Activated T-helper 1 cell treated with anti-CD3 and anti-CD28 coated beads, Interleukin-2, amount 50 U/mL, for 16 hours (primary cell): ENCODE measurements at places on chromosomes 5 and 9.

- no peak for DNase-seq
These were observed 12.2 kb upstream of the SLC25A48 start for GRCh38 chr5:135822286-135822685.

DNA sequence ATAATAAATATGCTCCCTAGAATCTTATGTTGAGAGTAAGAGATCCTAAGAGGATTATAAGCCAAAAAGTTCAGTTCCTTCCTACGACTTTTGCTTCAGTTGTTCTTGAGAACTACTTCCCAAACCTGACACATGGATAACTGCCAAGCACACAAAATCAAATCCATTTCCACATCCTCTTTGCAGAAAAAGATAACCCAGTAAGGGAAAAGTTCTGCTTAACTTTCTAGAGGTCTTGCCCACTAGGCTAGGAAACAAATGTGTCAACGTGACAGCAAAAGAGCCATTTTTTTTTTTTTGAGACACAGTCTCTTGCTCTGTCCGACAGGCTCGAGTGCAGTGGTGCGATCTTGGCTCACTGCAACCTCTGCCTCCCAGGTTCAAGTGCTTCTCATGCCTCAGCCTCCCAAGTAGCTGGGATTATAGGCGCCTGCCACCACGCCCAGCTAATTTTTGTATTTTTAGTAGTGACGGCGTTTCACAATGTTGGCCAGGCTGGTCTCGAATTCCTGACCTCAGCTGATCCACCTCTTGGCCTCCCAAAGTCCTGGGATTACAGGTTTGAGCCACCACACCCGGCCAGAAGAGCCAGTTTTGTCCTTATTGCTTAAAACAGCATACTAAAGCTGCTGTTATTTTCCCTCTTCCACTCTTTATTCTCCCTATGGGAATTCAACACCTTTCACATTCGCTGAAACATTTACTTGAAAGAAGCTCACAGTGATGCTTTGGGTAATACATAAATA lies 24.2 kb downstream of the CSNK1A1 start:
- no peak for DNase-seq

- no peak for DNase-seq
These were observed 108.3 kb upstream of the FER start for GRCh38 chr5:108639366-108639765.

DNA sequence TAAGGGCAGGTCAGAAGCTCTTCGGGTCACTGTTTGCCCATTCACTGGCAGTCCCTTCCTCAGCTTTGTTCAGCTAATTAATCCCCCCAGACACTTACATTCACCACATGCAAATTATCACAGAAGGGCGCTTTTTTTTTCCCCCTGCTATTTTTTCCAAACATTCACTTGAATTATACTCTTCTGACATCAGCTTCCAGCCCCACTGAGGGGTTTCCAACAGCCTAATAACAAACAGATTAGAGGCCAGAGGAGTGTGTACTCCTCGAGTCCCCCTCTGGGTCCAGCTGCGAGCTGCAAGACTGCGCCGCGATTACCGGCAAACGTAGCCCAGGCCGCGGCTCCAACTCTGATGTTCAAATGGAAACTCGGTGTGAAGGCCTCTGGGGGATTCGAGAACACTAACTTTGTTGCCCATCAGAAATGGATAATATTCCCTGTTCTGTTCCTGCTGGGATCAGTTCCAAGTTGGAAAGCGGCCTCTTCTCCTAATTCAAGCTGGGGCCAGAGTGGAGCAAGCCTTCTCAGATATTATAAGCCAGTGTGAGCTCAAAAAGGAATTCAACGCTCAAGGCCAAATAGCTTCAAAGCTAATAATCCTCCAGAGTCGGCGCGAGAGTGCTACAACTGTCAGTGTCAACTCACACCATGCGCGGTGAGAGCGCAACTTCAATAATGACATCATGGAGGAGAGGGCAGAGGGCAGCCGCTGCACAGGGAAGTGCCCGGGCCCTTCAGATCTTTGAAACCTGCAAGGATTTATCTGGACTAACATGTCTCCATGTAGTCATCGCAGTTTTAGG lies 560.8 kb downstream of the BNC2 start:
- DNase-seq, result no peak

GRCh38 chr9:34456746-34457145 lies 1.6 kb downstream of the FAM219A start:
- DNase-seq, result no peak

GRCh38 chr9:70954596-70955143 lies 166.8 kb downstream of the TRPM3 start:
- no peak for DNase-seq

- DNase-seq, result no peak
These were observed 209.5 kb downstream of the TSSK1B start for GRCh38 chr5:113225259-113225658.
